ENCODE measurements at places on chromosomes 2 and 18. TPM values are rescaled to one million over a fixed set of nuclear protein-coding genes. Genes with fewer than 3 reads are reported as not detected.

MSTN gene
- total RNA-seq, result 0.15 TPM

MEP1B gene
- not detected for total RNA-seq

SS18 gene
- total RNA-seq, result 287 TPM

TUBA3E gene
- not detected for total RNA-seq

ZNF804A gene
- not detected for total RNA-seq

FBXO36 gene
- total RNA-seq, result 5.5 TPM

GKN2 gene
- total RNA-seq, result not detected

NYAP2 gene
- total RNA-seq, result not detected

ITPRID2 gene
- total RNA-seq, result 265 TPM

SLC9A4 gene
- total RNA-seq, result not detected

FABP1 gene
- not detected for total RNA-seq

CCDC74B gene
- 3.8 TPM for total RNA-seq

SKOR2 gene
- not detected for total RNA-seq

CD8B2 gene
- not detected for total RNA-seq

EFEMP1 gene
- 113 TPM for total RNA-seq

DCDC2C gene
- total RNA-seq, result not detected

C2orf78 gene
- total RNA-seq, result not detected

ANKRD30B gene
- total RNA-seq, result not detected

POTEC gene
- not detected for total RNA-seq

CLEC4F gene
- 0.64 TPM for total RNA-seq

KIAA2012 gene
- not detected for total RNA-seq

TCF23 gene
- not detected for total RNA-seq

Data from lower leg skin (tissue), 4 donors.